AG09319 (cell line): ENCODE measurements at places on chromosomes 2 and 18.

- no peak for DNase-seq
These were observed 617 bp downstream of the CCDC142 start for GRCh38 chr2:74481961-74482800.

- DNase-seq = no peak
These were observed 29.7 kb downstream of the DNMT3A start for GRCh38 chr2:25311865-25312575.

DNA sequence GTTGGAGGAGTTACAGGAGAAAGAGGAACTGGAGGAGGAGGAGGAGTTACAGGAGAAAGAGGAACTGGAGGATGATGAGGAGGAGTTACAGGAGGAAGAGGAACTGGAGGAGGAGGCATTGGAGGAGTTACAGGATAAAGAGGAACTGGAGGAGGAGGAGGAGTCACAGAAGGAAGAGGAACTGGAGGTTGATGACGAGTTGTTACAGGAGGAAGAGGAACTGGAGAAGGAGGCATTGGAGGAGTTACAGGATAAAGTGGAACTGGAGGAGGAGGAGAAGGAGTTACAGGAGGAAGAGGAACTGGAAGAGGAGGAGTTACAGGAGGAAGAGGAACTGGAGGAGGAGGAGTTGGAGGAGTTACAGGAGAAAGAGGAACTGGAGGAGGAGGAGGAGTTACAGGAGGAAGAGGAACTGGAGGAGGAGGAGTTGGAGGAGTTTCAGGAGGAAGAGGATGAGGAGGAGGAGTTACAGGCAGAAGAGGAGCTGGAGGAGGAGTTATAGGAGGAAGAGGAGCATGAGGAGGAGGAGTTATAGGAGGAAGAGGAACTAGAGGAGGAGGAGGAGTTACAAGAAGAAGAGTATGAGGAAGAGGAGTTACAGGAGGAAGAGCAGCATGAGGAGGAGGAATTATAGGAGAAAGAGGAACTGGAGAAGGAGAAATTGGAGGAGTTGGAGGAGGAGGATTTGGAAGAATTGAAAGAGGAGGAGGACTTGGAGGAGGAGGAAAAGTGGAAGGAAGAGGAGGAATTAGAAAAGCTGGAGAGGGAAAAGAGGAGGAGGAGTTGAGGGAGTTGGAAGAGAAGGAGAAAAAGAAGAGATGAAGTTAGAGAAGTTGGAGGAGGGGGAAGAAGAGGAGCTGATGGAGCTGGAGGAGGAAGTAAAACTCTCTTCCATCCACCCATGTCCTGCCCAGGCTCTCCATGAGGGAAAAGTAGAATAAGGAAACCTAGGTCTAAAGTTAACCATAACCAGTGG, 37.2 kb downstream of the CLASP1 start:
- no peak for DNase-seq

DNA sequence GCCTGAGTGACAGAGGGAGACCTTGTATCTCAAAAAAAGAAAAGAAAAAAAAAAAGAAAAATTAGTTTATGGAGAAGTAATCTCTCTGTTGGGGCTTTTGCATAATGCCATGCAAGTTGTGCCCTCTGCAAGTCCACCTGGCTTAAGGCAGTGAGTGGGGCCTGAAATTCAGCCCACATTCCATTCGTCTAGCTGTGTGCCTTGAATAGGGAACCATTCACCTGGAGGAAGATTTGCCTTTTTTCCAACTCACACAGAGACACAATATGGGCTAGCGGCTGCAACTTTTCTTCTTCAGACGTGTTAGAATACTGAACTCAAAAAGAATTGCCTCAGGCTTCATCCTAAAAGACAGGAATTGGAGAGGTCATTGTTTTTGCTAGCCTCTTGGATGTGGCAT, 160.0 kb upstream of the STON1 start:
- DNase-seq = no peak

GRCh38 chr2:160392201-160392600, 101.4 kb downstream of the RBMS1 start:
- DNase-seq = no peak

DNA sequence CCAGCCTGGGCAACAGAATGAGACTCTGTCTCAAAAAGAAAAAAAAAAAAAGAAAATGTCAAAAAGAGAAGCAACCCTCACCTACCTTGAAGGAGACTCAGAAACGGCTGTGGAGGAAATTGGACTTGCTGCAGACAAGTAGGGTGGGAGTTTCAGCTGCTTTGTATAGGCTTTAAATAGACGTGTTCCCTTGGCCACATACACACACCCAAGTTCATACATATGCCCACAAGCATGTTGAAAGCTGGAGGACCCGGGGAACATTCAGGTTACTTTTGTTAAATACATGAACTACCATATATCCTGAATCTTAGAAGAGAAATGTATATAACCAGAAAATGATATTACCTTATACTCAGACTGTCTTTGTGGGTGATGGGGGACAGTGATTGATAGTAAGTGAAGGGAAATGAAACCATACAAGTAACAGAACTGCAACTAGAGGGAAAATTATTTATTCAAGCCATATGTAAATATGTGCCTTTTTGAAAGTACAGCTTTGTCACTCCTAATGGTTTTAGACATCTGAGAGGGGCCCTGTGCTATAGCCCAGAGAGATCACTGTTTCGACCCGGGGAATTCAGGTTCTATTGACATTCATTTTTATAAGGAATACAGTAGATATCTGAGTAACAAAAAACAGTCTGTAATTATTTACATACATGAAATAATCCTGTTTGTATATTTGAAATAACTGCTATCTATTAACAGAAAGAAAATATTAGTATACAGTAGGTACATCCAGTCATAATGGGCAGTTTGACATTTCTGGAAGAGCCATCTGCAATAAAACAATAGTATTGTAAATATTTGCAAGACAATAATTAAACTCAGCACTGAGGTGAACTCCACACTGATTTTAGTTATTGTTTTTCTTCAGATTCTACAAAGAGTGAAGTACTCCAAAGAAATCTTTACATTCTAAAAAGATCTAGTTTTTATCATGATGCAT, 48.0 kb upstream of the TGIF1 start:
- DNase-seq = no peak

GRCh38 chr2:1115843-1116539, 165.3 kb downstream of the SNTG2 start:
- no peak for DNase-seq

GRCh38 chr18:77749089-77749488, 499.4 kb downstream of the GALR1 start:
- DNase-seq = no peak

- no peak for DNase-seq
These were observed 1.7 kb downstream of the STAM2 start for GRCh38 chr2:152173831-152174230.

DNA sequence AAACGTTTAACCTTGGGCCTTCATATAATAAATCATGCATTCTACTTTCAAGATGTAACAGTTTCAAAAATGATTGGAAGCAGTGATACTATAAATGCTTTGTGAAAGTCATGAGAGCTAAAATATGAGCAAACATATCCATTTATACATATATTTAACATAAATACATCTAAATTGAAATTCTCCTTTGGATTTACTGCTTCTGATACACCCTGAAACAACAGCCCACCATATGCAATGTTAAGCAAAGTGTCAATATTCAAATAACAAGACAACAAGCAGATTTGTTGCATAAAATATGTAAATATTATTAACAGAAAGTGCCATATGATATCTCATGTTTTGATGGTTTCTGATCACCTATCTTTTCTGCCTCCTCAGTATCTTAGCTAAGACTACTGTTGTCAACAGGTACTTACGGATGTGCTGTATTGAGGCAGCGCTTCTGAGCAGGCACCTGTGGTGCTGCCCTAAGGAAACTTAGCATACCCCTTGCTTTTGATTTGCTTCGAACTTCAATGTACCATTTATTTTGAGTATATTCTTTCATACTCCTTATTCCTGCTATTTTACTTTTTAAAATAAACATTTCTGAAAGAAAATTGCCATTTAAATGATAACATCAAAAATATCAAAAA, 6.1 kb downstream of the FIGN start:
- DNase-seq = no peak

DNA sequence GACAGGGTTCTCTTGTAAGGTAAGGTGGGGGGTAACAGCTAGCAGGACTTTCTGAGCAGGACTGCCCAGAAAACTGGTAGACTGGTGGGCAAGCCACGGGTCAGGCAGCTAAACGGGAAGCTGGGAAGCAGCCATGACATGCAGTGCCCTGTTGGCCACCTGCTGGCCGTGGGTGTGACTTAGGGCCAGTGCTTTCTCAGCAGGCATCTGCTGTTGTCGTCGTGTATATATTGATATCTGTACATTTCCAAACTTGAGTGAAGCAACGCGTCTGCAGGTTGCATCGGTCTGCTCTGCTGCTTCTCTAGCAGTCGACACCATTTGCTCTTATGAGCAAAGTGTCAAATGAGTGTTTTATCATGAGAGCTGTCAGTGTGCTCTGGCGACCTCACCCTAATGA, 31.0 kb downstream of the COA5 start:
- DNase-seq = no peak

DNA sequence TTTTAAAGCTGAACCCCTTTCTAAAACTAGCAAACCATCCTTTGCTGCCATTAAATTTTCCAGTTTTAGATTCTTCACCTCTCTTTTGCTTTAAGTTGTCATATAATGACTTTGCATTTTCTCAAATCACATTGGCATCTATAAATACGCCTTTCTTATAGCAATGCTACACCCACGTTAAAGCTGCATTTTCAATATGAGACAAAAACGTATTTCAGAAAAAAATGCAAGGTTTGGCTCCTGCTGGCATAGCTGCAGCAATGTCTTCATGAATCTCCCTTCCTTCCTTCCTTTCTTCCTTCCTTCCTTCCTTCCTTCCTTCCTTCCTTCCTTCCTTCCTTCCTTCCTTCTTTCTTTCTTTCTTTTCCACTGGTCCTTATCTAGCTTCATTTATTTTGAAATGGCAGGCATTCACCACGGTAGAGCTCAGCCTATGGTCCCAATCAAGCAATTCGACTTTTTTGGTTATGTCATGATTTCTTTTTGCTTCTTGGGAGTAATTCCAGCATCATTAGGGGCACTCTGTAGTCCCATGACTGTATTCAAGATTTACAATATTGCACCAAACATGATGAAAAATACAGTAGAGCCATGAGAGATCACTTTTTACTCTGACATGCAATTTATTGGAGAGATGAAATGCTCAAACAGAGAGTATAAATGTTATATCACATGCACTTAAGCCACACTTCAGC, 8.8 kb upstream of the UGT1A10 start:
- DNase-seq = no peak

DNA sequence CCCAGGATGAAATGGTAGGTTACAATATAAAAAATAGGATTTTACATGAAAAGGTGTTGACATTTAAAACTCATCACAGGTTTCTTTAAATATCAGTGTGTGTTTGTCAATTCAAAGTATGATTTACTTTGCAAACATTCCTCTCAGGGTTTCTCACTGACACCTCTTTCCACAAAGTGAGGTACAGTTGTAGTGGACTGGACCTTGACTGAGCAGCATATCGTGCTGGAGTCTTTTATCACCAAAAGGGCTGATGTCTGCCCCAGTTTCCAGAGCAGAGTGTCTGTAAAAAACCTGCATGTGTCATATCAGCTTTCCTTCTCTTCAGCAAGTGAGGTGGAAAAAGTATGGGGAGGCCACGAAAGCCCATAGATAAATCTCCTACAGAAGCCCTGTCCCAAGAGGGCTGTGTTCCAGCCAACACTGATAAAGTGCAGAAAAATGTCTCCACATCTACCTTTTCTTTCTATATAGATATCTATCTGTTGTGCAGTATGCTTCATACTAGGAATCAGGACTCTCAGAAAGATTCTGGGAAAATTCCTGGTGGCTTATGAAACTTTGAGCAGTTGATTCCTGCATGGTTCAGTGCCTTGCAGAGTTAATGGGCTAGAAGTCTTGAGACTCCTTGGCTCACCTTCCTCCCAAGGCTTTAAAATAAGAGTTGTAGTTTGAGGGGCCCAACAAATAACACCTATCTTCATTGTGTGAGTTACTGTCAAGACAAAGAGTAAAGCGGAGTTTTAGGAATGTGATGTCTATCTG, 6.9 kb downstream of the ACYP2 start:
- no peak for DNase-seq

DNA sequence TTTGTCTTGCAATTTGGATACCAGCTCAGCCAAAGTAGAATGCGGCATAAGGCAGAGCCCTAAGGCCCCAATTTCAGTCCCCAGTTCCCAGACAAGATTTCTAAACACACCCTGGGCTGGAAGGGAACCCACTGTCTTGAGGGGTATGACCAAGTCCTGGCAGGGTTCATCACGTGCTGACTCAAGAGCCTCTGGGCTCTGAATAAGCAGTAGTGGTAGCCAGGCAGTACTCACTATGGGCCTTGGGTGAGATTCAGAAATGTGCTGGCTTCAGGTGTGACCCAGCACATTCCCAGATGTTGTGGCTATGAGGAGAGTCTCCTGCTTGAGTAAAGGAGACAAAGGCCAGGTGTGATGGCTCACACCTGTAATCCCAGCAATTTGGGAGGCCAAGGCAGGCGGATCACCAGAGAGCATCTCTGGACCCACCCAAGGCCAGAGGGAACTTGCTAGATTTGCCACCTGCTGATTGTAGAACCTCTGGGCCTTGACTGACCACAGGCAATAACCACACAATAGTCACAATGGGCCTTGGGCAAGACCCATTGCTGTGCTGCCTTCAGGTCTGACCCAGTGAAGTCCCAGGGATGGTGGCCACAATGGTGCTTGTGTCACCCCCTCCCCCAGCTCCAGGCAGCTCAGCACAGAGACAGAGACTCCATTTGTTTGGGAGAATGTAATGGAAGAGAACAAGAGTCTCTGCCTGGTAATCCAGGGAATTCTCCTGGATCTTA, 74.9 kb downstream of the ATL2 start:
- no peak for DNase-seq

GRCh38 chr2:34656632-34657031, 1057.5 kb upstream of the FAM98A start:
- DNase-seq = no peak

DNA sequence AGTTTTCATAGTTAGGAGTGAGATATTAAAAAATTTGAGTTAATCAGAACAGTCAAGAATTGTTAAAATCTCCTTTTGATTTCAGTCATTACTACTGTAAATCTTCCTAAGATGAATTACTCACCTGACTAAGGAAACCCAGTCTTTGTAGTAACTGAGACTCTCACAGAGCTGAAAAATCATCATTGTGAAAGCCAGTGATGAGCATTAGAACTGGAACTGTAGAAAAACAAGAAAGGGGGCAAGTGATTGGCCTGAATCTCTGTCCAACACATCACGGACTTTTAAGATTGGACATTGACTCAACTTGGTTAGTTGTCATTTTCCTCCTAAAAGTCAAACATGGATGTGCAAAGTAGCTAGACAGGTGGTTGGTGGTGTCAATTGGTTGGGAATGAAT, 21.9 kb downstream of the SETBP1 start:
- DNase-seq = no peak

GRCh38 chr18:49685231-49685942, 123.5 kb downstream of the LIPG start:
- no peak for DNase-seq

- DNase-seq = no peak
These were observed 8.7 kb upstream of the ACSL3 start for GRCh38 chr2:222851956-222852617.

DNA sequence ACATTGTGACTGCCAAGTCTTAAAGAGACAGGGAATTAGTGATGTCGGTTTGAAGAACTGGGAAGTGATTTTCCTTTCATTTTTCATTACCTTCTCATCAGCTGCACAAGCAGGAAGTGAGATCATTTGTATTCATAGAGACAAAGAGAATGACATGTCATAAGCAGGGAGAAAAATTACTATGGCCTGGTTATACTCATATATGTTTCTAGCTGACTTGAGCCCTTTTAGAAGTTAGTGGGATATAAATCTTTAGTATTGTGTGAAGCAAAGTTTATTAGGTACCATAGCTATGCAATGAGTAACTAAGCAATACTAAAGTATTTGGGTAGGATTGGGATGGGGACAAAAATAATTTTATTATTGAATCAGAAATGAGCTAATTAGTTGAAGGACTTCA, 284.1 kb downstream of the PID1 start:
- no peak for DNase-seq

GRCh38 chr18:33844232-33844631, 266.2 kb downstream of the ASXL3 start:
- no peak for DNase-seq
